ENCODE measurements at places on chromosomes 12 and 14. TPM values are rescaled to one million over a fixed set of nuclear protein-coding genes. Genes with fewer than 3 reads are reported as not detected.

The PTPRQ gene
- polyA plus RNA-seq, result 5.4 TPM

The KRT72 gene
- 0.15 TPM for polyA plus RNA-seq

The P2RX7 gene
- 2.1 TPM for polyA plus RNA-seq

DNA sequence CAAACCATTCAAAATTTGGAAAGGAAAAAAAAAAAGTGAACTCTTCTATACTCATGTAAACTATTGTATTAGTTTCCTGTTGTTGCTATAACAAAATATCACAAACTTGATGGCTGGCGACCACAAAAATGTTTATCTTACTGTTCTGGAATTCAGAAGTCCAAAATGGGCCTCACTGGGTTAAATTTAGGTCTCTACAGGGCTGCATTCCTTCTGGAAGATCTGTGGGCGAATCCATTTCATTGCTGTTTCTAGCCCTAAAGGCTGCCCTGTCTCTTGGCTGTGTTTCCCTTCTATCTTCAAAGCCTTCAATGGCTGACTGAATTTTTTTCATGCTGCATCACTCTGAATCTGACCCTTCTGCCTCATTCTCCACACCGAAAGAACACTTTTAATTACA lies 105.1 kb upstream of the NAV3 start:
- no peak for DNase-seq

- no peak for DNase-seq
These were observed 474.3 kb downstream of the VRK1 start for GRCh38 chr14:97271451-97271960.

GRCh38 chr12:109763201-109763841 lies 49.7 kb downstream of the FAM222A start:
- DNase-seq, result no peak

- DNase-seq, result no peak
These were observed 8.3 kb downstream of the PROX2 start for GRCh38 chr14:74867673-74868072.
